Stimulated activated CD4-positive, alpha-beta T cell treated with anti-CD3 and anti-CD28 coated beads, TNF-alpha, amount 100 ng/mL, for 48 hours (primary cell): ENCODE measurements at places on chromosomes 1 and 21.

DNA sequence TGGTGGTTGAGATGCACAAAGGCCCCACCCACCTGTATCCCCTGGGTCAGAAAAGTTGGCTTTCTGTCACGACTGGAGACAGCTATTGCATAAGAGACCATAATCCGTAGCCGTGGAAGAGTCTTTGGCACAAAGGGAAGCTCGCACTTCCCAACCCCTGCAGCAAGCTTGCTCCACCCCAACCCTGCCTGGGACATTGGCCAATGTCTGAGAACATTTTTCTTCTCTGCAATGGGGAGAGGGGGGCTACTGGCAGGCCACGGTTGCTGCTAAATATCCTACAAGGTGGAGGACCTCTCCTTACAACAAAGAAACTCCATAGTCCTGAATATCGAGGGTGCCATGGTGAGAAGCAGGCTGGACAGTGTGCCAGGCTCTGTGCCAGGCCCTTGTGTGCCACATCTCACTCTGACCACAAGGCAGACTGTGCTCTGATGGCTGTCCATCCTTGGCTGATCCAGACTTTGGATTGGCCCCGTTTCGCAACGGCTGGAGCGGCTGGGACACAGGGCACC is 104.1 kb downstream of the CSMD2 start:
- DNase-seq = no peak

GRCh38 chr21:43343992-43344886 is 82.7 kb downstream of the SIK1 start:
- no peak for DNase-seq

DNA sequence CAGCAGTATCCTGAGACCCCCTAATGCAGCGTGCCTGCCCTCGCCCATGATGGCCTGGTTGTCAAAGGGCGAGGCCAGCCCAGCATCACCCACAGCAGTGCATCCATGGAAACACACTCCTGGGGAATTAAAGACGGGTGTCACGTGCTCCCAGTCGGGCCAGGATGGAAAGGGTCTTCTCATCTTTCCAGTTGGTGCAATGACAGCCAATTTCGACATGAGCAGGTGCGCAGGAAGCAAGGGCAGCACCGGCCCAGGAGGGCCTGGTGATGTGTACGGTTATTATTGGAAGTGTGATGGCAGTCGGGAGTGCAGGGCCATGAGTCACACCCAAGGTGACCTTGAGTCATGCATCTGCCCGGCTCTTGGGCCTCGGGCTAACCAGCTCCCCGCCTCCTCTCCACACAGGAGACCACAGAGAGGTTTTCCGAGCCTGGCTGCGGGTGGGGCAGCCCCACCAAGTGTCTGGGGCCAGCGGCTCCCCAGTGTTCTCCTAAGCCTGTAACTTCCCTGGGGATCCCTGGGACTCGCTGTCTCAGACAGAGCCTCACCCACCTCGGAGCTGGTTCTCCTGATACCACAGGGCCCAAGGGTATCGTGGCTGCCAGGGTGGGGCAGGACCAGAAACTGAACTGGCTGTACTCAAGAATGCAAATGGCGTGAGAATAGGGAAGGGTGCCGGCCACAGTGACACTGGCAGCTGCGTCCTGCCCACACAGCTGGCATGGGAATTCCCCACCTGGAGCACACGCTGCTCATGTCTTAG is 119.8 kb downstream of the SIK1 start:
- no peak for DNase-seq

- no peak for DNase-seq
Observed at GRCh38 chr1:19682257-19682656, 17.6 kb downstream of the HTR6 start.

DNA sequence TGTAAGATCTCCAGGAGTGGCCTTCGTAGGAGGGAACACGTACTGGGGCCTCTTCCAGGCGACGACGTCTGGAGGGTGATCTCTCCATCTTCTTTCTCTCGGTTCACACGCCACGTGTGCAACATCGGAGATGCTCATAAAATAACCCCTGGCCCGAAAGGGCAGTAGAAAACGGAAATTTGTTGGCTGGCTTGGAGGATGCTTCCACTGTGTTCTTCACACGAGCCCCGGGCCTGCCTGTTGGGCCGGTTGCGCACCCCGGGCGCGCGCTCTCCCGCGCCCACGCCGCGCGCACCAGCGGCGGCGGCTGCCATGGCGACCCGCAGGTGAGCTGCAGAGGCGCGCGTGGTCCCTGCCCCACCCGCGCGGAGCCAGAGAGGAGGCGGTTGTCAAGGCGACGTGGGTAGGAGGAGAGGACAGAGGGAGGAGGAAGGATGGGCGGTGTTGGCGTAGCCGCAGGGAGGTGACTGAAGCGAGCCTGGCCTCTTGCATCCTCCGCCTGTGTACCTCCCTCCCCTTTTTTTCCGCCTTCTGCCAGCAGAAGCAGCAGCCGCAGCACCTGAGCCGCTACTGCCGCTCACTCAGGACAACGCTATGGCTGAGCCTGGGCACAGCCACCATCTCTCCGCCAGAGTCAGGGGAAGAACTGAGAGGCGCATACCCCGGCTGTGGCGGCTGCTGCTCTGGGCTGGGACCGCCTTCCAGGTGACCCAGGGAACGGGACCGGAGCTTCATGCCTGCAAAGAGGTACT is at the start of gene ELAPOR1:
TSS of gene ELAPOR1 (plus strand) at position 526 of the 752 bp plus-strand sequence. CDS start at position 595, 69 bp downstream.
- DNase-seq = peak; percentile 72

- DNase-seq = no peak
Observed at GRCh38 chr1:6245869-6246496, 2.0 kb downstream of the HES3 start.

- no peak for DNase-seq
Observed at GRCh38 chr1:115839029-115839678, 1.8 kb downstream of the NHLH2 start.

DNA sequence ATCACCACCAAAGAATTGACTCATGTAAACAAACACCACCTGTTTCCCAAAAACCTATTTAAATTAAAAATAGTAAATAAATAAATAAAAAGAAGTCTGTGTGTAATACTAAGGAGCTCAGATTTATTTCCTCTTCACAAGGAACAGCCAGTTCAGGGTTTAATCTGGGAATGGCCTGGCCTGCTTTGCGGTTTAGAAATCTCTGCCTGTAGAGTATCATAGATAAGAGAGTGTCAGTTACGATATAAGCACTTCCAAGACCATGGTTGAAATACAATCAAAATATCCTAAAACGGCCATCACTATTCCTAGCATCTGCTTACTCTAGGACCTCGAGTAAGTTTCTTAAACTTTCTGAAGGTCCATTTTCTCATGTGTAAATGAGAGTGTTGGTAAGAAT is 274.4 kb downstream of the PLPP3 start:
- no peak for DNase-seq

- no peak for DNase-seq
Observed at GRCh38 chr1:214354440-214355148, 73.6 kb downstream of the SMYD2 start.

DNA sequence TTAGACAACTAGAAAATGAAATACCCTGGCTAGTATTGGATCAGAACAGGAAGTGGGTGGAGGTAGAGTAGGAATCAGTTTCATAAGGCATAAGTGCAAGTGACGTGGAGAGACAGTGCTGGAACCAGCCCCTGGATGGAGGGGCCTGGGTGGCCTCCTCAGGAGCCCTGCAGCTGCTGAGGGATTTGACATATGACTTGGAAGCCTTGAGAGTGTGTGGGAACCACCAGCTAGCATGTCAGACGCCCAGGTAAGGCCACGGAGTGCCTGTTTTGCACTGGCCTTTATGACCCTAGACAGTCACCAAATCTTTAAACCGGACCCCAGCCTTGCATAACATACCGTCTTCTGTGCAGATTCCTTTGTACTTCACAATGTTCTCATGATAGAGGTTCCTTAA is 94.4 kb downstream of the RAVER2 start:
- no peak for DNase-seq

GRCh38 chr1:21082073-21082472 is 94.6 kb downstream of the EIF4G3 start:
- DNase-seq = no peak

DNA sequence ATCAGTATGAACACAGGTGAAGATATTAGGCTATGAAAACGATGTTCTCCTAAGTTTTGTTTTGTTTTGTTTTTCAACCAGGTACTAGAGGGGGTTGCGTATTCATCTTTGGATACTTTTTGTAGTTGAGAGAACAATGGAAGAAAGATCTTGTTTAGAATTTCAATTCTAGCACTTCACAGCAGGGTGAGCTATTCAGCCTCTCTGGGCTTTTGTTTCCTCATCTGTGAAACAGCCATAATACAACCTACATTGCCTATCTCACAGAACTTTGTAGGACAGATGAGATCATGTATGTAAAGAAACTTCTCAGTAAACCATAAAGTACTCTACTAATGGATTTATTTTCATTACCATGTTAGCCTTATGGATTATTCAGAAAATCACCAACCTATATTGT is 199.5 kb downstream of the GPATCH2 start:
- no peak for DNase-seq

GRCh38 chr1:107535091-107535490 is 394.3 kb downstream of the NTNG1 start:
- no peak for DNase-seq

DNA sequence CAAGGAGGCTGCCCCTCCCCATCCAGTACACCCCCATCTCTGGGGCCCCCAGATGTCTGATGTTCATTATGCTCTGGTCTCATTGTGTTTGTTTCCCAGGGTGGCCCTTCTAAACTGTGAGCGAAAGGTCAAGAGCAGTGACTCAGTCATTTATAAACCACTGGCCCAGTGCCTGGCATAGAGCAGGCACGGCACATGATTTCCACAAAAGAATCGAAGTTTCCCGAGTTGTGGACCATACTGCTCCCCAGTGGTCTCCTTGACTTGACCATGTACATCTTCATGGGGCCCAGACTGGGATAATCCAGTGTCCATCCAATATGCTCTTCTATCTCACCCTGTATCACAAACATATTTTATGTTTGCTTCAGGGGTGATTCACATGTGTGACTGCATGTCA is 153.3 kb downstream of the NR5A2 start:
- DNase-seq = no peak

DNA sequence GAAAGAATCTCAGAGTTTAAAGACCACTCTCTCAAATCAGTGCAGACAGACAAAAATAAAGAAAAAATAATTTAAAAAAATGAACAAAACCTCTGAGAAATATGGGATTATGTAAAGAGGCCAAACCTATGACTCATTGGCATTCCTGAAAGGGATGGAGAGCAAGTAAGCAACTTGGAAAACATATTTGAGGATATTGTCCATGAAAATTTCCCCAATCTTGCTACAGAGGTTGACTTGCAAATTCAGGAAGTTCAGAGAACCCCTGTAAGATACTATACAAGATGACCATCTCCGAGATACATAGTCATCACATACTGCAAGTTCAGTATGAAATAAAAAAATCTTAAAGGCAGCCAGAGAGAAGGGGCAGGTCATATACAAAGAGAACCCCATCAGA is 43.7 kb upstream of the IVNS1ABP start:
- no peak for DNase-seq

- no peak for DNase-seq
Observed at GRCh38 chr1:58779801-58780382, 4.0 kb downstream of the JUN start.

DNA sequence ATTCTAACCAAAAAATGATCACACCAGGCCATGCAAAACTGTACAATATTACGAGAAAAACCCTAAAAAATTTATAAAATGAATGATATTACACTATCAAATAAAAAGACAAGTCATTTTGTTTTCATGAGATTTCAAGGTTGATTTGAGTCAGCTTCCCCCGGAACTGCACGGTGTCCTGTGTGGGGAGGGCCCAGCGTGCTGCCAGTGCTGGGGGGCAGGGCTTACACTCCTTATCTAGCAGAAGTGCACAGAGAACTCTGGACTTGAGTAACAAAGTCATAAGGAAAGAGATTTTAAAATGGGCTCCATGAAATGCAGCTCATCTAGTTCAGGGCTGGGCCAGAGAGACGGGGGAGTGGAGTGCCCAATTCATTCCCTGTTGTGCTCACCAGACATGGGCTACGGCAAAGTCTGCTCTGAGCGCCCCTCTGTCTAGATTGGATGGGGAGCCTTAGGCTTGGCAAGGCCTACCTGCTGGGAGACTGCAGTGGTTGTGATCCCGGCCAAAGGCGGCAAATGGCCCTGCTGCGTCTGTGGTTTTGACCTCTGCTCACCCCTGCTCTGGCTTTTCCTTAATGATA is 50.1 kb downstream of the COQ8A start:
- peak; percentile 63 for DNase-seq

GRCh38 chr1:35129080-35129479 is 49.9 kb downstream of the ZMYM1 start:
- DNase-seq = no peak

DNA sequence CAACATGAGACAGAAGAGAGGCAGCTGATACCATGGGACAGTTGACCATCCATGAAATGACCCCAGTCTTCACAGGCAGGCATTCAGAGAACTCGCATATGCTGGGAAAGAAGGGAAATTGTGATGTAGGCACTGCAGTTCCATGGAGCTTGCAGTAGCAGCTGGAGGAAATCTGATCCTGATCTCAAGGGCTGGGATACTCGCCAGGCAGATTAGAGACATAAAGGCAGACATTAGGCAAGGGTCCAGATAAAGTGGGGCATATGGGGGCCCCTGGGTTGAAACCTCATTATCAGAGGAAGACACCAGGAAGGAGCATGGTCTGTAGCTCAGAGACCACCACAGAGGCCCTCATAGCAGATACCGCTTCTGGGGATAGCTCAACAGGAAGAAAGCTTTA is 48.7 kb upstream of the TNR start:
- DNase-seq = no peak

- no peak for DNase-seq
Observed at GRCh38 chr1:90443354-90443753, 273.7 kb downstream of the BARHL2 start.

GRCh38 chr1:59640851-59641250 is 173.9 kb upstream of the HOOK1 start:
- DNase-seq = no peak

GRCh38 chr1:241934201-241934848 is 23.2 kb upstream of the BECN2 start:
- DNase-seq = no peak

GRCh38 chr1:17515902-17516301 is 23.6 kb upstream of the ARHGEF10L start:
- no peak for DNase-seq

- no peak for DNase-seq
Observed at GRCh38 chr1:8077120-8077573, 51.0 kb upstream of the ERRFI1 start.

GRCh38 chr1:219582865-219583264 is 30.0 kb downstream of the ZC3H11B start:
- no peak for DNase-seq

- no peak for DNase-seq
Observed at GRCh38 chr1:231518485-231519034, 9.9 kb upstream of the TSNAX start.

- DNase-seq = no peak
Observed at GRCh38 chr1:187266051-187266450, 437.3 kb downstream of the PLA2G4A start.

GRCh38 chr1:216261631-216262030 is 161.6 kb downstream of the USH2A start:
- DNase-seq = no peak

GRCh38 chr21:38396325-38396724 is 102.0 kb downstream of the ERG start:
- DNase-seq = no peak

- DNase-seq = no peak
Observed at GRCh38 chr1:219189021-219189824, 15.5 kb downstream of the LYPLAL1 start.

GRCh38 chr1:241736387-241736786 is 84.3 kb downstream of the WDR64 start:
- DNase-seq = no peak
